T-helper 9 cell (primary cell): ENCODE measurements at places on chromosomes 7 and 10.
A peak's percentile ranks its signal among the peaks of the same experiment; 100 is the strongest.

GRCh38 chr10:60629332-60629731 is 148.9 kb upstream of the CDK1 start:
- DNase-seq = no peak

- DNase-seq = no peak
Observed at GRCh38 chr10:21888959-21889358, 114.6 kb downstream of the DNAJC1 start.

- DNase-seq = no peak
Observed at GRCh38 chr7:81404669-81405068, 365.2 kb downstream of the HGF start.

DNA sequence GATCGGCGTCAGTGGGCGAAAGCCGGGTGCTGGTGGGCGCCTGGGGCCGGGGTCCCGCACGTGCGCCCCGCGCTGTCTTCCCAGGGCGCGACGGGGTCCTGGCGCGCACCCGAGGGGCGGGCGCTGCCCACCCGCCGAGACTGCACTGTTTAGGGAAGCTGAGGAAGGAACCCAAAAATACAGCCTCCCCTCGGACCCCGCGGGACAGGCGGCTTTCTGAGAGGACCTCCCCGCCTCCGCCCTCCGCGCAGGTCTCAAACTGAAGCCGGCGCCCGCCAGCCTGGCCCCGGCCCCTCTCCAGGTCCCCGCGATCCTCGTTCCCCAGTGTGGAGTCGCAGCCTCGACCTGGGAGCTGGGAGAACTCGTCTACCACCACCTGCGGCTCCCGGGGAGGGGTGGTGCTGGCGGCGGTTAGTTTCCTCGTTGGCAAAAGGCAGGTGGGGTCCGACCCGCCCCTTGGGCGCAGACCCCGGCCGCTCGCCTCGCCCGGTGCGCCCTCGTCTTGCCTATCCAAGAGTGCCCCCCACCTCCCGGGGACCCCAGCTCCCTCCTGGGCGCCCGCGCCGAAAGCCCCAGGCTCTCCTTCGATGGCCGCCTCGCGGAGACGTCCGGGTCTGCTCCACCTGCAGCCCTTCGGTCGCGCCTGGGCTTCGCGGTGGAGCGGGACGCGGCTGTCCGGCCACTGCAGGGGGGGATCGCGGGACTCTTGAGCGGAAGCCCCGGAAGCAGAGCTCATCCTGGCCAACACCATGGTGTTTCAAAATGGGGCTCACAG is 1.1 kb downstream of the EGFR start:
- no peak for DNase-seq

GRCh38 chr7:75808106-75808505 is 5.5 kb downstream of the CCL24 start:
- no peak for DNase-seq

DNA sequence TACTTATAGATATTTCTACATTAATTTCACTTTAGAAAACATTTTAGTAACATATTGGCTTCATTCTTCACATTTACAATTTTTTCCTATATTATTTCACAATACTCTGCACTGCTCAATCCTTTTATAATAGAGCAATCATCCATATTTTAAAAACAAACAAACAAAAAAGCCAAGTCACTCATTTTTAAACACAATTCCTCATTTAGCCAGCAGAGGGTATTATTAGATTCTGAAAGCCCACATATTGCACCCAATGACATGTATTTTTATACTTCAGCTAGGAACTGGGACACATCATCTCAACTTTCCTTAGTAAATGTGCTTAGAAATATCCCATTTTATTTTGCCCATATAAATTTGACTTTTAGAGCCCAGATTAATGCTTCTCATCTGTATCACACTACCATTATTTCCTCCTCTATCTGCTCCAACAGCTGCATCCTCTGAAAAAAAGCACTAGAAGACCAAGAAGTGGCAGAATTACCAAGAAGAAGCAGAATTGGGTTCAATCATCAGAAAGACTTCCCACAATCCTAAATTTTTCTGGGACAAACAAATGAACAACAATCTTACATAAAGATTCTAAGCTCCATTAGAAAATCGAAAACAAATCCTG is 29.5 kb downstream of the CTNNA3 start:
- DNase-seq = no peak

GRCh38 chr7:116499168-116500077 is at the start of gene CAV2:
TSS of gene CAV2 (plus strand) at chr7:116499738. CDS start at chr7:116499782, 44 bp downstream.
- no peak for DNase-seq

DNA sequence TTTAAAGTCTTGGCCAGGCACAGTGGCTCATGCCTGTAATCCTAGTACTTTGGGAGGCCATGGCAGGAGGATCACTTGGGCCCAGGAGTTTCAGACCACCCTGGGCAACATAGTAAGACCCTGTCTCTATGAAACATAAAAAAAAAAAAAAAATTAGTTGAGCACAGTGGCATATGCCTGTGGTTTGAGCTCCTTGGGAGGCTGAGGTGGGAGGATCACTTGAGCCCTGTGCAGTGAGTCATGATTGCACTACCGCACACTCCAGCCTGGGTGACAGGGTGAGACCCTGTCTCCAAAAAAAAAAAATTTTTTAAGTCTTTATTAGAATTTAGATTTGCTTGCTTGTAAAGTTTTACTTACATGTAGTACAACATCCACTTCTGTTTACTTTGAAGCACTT is 14.0 kb downstream of the WNT2 start:
- DNase-seq = no peak

- DNase-seq = no peak
Observed at GRCh38 chr7:158428131-158428836, 159.3 kb downstream of the PTPRN2 start.

- DNase-seq = no peak
Observed at GRCh38 chr10:97482381-97482780, 15.8 kb downstream of the MMS19 start.

DNA sequence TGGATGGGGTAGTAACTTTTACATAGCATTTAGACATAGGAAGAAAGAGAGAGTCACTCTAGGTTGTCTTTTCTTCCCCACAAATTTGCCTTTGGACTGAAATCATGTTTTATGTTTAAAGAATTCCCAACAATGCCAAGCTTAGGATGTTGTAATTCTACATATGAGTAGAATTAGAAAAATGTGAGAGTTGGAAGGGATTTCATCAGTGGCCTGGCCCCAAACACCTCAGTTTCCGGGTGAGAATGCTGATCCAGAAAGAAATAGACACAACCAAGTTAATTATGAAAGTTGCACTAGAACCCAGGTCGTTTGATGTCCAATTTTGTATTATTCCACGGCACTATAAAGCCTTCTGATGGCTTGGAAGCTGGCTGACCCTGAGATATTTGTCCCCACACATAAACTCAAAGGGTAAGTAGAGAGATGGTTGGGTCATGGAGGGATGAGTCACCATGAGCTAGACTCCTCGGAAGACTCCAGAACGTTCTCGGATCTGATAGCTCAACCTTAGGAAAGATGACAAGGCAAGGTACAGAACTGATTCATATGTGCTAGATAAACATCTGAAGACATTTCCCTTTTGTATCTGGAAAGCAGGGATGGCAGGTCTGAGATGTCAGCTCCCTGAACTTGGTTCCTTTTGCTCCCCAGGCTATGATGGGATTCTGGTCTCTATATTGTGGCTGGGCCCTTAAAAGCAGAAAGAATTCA is 48.8 kb upstream of the SLC35B4 start:
- no peak for DNase-seq

GRCh38 chr7:71096351-71096750 is 35.6 kb upstream of the GALNT17 start:
- DNase-seq = no peak

- no peak for DNase-seq
Observed at GRCh38 chr7:94176694-94177200, 172.6 kb upstream of the BET1 start.

DNA sequence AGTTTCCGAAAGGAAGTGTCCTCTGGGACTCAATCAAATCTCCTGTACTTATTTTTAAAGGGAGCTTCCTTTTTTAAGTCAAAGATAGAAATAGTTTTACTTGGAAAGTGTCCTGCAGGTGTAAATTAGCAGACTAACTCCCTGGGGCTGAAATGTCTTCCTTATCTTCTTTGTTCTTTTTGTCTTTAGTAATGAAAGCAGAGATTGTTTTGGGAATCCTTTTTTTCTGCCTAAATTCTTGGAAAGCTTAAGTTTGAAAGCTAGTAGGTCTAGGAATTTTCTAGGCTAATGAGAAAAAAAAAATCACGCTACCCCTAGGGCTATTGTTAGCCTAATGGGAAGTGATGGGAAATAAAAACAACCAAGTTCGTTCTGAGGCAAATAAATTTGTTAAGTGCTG is 139.1 kb upstream of the CSTF2T start:
- no peak for DNase-seq

GRCh38 chr10:35211390-35211789 is 84.7 kb downstream of the CREM start:
- no peak for DNase-seq

DNA sequence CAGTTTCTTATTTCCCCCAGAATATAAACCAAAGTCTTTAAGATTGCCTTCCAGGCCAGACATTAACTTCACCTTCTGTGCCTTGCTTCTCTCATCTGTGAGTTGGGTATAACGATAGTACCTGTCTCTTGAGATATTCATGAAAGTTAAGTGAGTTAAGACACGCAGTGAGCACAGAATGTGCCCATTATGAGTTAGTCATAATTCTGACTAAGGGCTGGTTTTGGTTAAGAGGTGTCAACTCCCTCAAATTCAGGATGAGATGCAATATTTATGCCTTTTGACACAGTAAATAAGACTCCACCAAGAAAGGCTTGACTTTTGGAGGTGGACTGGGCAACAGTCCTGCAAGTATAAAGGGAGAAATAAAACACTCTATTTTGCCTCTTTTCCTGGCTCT is 528.7 kb upstream of the IGFBP3 start:
- DNase-seq = no peak

- peak; percentile 55 for DNase-seq
Observed at GRCh38 chr10:110783509-110784107, 88.1 kb upstream of the PDCD4 start.

DNA sequence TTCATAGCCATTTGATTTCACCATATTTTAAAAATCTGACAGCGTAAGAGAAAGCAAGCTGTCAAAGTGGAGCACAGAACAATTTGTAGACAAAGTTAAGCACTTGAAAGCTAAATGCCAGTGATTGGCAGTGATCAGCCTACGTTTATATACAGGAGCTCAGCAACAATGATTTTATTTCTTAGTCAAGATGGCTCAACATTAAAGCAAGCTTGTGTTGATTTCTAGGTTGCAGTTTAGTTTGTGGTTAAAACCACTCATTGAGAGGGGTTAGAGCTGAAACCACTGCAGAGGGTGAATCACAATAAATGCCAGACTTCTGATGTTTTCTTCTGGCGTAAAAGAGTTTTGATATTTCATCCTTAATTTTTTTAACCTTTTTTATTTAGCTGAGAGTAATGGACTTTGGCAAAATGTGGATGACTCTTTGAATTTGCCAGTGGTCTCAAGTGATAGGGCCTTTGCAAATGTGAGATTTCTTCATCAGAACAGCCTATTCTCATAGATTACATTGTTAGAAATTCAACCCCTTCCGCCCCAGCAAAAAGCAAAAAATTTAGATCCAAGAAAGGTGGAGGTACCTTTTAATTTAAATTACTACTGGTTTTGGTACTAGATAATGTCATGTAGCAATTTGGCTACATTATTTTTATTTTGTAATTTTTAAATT is 73.8 kb downstream of the SHOC2 start:
- no peak for DNase-seq

- DNase-seq = no peak
Observed at GRCh38 chr10:121851786-121852185, 76.0 kb downstream of the ATE1 start.

DNA sequence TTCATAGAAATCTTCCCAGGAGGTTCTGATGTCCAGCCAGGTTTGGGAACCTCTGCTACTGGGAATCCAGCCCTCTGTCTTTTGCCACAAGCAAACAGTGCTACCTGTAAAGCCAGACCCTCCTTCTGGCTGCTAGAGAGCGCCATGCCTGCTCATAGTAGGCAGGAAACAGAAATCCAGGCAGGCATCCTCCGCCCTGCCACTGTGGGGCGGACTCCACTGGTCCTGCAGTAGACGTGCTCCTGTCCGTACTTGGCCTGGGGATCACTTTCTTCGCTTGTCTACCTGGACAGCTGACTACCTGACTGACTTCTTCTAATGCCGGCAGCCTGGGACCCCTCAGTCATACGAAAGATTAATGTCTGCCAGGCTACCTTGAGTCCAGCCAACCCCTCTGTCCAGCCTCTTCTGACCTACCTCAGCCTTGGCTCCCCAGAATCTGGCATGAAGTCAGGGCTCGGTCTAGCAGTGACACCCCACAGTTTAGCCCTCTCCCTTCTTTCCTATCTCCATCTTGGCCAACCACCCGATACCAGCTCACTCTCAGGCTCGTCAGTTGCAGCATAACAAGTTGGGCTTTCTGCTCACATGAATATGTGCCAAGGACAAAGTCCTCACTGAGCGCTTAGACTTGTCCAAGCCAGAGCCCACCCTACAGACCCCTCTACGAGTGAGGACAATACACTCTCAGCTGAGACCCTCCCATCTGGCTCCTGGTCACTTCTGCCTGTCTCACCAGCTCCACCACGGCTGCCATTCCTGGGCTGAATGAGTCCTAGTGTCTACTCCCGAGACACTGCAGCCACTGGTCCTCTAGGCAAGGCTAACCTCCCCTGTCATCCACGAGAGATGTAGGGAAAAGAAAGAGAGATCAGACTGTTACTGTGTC is 43.9 kb upstream of the OPALIN start:
- no peak for DNase-seq

DNA sequence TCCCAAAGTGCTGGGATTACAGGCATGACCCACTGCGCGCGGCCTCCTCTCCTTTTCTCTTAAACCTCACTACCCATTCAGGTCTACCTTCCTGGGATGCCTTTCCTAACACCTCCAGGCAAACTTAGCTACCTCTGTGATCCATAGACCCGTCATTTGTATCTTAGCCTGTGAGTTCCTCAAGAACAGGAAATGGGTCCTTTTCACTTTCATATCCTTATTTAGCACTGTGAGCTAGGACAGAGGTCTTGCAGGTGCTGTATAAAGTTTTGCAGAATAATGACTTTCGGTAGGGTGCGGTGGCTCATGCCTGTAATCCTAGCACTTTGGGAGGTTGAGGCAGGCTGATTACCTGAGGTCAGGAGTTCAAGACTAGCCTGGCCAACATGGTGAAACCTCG is 215.7 kb downstream of the RELN start:
- DNase-seq = no peak

- no peak for DNase-seq
Observed at GRCh38 chr7:155466142-155466813, 8.3 kb downstream of the EN2 start.

- no peak for DNase-seq
Observed at GRCh38 chr7:2903682-2904162, 59.6 kb upstream of the GNA12 start.

DNA sequence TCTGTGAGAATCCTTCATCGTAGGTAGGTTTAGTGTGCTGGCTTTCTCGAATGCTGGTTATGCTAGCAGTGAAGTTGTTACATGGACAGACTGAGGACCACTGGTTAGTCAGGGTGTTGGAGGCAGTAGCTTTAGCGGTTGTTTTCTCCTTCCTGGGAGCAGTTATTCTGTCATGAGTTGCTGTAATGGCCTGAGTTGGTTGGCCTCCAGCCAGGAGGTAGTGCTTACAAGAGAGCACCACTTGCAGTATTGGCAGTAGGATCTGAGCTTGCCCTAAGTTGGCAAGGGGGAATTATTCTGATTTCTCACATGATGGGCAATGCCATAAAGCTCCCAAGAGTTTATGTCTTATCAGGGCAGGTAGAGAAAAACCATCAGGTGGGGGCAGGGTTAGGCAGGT is 58.0 kb downstream of the IPMK start:
- DNase-seq = no peak

- DNase-seq = no peak
Observed at GRCh38 chr7:77504951-77505350, 32.1 kb upstream of the PTPN12 start.
